Activated CD4-positive, alpha-beta memory T cell treated with anti-CD3 and anti-CD28 coated beads for 36 hours (primary cell): ENCODE measurements at places on chromosomes 16 and 17.

DNA sequence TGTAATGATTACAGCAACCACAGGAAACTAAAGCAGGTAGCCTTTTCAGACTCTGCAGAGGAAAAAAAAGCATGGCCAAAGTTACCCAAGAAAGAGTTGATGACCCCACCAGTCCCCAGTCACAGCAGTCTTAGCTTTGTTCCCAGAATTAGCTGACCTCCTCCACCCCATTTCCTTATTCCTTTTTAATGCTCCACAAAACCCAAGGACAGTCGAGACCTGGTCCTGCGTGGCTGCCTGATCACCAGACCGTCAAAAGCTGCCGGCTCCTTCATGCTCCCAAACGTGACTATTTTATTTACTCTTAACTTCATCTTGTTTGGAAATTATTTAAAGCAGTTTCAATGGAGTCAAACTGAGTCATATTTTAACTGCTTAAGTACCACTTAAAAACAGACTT, 28.7 kb upstream of the MED9 start:
- no peak for DNase-seq

DNA sequence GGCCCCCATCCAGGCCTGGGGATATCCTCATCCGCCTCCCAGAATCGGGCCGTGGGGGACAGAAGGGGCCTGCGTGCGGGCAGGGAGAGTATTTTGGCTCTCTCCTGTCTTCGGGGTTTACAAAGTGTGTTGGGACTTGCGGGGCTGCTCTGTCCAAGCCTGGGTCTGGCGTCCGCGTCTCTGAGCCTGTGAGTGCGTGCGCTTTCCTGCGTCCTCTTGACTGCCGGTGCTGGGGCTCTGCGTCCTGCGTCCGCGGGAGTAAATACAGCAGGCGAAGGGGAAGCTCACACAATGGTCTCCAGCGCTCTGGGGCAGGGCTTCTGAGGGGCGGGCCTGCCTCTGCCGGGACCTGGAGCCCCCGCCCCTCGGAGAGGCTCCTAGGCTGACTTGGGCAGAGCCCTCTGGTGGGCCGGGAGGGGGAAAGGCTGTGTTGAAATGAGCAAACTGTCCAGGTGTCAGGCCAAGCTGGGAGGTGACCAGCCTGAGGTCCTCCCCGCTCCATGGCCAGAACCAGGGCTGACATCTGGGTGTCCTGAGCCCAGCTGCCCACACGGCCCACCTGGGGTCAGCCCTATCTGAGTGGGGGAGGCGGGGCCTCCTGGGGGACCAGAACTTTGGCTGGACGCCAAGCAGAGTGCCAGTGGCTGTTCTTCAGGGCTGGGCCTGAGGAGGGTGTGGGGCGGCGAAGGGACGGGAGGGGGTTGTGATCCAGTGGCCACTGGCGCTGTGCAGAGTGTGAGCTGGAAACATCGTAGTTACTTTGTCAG, 233.6 kb downstream of the SEC14L1 start:
- peak; percentile 86 for DNase-seq

DNA sequence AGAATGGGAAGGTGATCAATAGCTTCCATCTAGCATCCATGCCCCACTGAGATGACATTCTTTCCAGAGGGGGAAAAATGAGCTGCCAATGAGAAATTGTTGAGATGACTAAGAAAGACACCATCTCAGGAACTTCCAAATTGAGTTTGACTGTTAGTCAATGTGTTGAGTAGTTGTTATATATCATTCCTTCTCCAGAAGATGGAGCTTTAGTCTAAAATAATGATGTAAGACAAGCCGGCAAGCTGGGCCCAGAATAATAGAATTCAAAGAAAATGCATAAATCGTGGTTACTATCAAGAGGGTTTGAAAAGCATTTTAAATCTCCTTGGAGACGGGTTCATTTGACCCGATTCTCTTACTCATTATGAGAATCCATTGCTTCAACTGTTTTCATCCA, 71.0 kb upstream of the ATF7IP2 start:
- DNase-seq = no peak

DNA sequence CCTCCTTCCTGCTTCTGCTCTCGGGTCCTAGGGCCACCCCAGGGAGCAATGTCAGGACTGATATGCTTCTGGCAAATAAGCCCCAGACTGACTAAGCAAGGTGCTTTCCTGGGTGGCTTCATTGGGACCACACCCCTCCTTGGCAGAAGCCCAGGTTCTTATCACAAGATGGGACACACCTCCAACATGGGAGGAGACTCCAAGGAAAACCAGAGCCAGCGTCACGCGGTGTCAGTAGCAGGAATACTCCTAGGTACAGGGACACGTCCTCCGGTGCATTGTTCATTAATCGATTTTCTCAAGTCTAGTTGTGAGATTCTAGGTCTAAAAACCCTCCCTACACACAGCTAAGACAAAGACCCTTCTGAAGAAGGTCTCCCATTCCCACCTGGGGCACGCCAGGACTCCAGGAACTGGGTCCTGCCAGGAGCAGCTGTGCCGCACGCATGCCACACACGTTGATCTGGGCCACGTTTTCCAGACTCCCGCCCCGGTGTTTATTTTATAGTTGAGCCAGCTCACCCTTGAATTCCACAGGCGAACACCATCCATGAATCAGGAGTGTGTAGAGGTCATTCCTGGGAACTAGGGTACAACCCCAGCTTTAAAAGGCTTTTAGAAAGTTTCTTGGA, 30.8 kb downstream of the FA2H start:
- no peak for DNase-seq

- DNase-seq = no peak
These were observed 100.8 kb downstream of the SDR42E1 start for GRCh38 chr16:81910366-81910885.

GRCh38 chr17:61280338-61280737, 119.3 kb upstream of the TBX2 start:
- DNase-seq = no peak

DNA sequence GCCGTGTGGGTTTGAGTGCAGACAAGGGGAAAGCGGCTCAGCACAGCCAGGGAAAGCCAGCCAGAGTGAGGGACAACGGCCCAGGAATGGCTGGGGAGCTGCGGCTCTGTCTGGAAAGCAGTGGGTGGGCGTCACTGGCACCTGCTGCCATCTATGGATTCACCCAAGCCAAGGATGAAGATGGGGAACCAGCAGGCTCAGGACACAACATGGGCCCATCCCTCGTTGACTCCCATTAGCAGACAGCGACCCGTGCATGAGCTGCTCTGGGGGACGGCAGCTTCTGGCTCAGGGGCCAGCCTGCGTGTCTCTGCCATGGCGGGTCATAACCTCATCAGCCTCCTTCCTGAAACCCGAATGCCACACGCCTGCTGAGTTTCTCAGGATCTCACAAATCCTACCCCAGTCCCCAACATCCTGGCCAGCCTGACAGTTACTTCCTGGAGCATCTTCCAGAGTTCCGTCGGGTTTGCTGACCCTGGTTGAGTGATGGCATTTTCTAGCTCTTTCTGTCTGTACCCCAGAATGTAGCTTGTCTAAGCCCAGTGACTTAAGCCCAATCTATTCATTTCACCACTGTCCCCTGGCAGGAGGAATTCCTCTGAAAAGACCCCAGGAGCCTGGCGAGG, 50.7 kb downstream of the SLC7A5 start:
- no peak for DNase-seq

GRCh38 chr16:79181419-79181818, 419.1 kb downstream of the MAF start:
- no peak for DNase-seq

DNA sequence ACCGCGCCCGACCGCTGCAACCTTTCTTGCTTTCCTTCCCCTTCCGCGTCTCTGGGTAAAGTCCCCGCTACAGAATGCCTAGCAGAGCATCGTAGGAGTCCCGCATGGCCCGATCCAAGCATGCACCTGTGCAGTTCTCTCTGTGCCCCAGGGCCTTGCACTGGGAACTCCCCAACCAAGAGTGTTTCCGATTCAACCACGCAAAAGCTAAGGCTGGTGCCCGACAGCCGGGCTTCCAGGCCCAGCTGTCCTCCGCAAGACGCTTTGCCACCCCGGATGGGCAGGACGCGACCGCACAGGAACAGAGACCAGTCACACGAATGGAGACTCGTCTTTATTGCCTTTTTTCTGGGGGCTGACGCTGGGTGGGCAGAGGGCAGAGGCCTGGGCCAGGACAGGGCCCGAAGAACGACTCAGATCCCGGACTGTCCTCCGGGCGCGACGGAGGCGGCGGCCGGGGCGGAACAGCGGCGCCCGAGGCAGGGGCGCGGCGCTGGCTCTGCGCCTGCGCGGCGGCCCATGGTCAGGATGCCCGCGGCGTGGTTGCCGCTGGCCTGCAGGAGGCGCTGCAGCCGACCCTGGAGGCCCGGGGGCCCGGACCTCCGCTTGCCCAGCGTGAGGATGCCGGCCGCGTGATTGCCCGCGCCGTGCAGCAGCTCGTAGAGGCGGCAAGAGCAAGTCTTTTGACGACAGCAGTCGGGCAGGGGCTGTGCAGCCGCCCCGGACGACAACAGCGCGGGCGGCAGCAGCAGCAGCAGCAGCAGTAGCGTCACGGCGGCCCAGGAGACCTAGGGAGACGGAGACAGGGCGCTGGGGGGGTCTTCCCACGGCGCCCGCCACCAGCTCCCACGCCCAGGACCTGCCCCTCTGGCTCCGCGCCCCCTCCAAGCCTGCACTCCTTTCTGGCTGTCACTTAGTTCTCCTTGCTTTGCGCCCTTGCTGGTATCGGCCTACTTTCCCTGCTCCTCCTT, 1.2 kb downstream of the HCRT start:
- DNase-seq = peak; percentile 88

DNA sequence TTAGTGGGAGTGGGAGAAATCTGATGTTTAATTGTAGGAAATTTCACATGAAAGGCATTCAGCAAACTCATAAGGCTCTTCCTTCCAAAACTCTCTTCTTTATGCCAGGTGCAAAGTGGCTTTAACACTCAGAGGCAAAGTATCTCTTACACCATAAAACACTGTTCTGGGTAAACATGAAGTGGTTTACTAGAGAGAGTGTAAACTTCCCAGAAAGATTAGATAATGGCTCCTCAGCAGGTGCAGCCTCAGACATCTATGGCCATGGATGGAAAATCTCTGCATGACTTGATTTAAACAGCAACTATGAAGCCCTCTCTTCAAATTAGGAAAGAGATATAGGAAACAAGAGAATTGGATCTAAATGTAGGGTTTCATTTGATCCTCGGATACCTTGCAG, 583.1 kb upstream of the SALL1 start:
- DNase-seq = no peak

DNA sequence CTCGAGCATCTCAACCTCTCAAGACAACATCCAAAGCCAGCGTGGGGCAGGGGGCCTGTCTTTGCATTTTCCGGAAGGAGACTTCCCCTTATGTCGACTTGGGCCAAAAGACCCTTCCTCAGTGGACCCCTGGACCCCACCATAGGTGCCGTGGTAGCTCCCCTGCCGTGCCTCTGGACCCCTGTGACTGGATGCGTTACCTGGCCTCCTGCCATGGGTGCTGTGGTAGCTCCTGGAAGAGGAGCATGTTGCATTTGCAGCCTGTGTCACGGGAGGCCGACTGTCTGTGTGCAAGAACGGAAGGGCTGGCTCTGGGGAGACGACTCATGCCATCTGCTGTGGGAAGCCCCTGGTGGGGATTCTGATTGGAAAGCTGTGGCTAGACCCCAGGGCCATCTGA, 130.1 kb downstream of the FOXL1 start:
- no peak for DNase-seq

GRCh38 chr17:19935169-19935568, 42.5 kb downstream of the AKAP10 start:
- DNase-seq = no peak

GRCh38 chr17:15119968-15120367, 145.2 kb downstream of the PMP22 start:
- no peak for DNase-seq

GRCh38 chr17:67139784-67140665, 95.7 kb downstream of the CACNG1 start:
- no peak for DNase-seq

GRCh38 chr17:34974179-34974578, 6.1 kb upstream of the LIG3 start:
- no peak for DNase-seq

DNA sequence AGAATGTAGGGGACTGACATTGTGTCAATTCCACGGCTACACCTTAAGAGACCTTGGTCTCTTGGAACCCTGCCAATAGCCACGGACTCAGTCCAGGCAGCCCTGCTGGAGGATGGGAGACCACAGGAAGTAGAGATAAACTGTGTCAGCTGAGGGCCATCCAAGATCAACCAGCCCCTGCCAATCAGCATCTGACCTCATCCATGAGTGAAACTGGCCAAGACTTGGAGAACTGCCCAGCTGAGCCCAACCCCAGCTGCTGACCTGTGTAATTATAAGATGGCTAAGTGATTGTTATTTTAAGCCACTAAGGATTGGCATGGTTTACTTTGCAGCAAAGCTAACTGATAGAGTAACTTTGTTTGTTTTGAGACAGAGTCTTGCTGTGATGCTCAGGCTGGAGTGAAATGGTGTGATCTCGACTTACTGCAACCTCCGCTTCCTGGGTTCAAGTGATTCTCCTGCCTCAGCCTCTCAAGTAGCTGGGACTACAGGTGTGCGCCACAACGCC, 13.3 kb upstream of the YWHAE start:
- no peak for DNase-seq

DNA sequence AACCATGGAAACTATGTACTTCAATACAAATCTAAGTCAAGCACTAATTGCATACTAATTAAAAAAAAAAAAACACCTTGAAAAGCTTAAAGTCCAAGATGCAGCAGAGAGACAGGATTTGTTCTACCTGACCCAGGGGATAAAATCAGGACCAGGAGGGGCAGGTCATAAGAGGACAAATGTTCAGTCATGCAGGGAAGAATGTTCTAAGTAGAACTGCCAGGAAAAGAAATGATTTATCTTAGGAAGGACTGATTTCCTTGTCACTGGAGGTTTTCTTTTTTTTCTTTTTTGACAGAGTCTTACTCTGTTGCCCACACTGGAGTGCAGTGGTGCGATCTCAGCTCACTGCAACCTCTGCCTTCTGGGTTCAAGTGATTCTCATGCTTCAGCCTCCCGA, 9.1 kb upstream of the GHDC start:
- DNase-seq = no peak

GRCh38 chr16:78269256-78269655, 169.8 kb downstream of the WWOX start:
- no peak for DNase-seq

GRCh38 chr16:86243571-86244154, 266.7 kb upstream of the FOXF1 start:
- no peak for DNase-seq

DNA sequence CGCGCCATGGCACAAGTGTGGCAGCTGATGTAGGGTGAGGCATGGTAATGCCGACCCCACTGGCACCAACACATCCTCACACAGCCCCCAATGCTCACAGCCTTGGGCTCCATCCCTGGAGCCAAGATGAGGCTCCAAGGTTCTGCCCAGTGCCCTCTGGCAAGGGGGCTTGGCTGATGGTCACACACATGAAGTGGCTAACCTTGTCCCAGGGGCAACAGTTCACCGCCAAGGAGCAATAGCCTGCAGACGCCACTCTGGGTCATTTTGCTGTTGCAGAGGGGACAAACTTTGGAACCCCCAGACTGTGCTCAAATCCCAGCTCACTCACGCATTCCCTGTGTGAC, 26.8 kb downstream of the TNFRSF13B start:
- no peak for DNase-seq

- no peak for DNase-seq
These were observed 46.7 kb downstream of the USP22 start for GRCh38 chr17:20995873-20996723.
